ENCODE measurements at places on chromosomes 12 and 14. TPM values are rescaled to one million over a fixed set of nuclear protein-coding genes. Genes with fewer than 3 reads are reported as not detected.

- DNase-seq = no peak
These were observed 117.9 kb downstream of the CAND1 start for GRCh38 chr12:67386869-67387565.

DNA sequence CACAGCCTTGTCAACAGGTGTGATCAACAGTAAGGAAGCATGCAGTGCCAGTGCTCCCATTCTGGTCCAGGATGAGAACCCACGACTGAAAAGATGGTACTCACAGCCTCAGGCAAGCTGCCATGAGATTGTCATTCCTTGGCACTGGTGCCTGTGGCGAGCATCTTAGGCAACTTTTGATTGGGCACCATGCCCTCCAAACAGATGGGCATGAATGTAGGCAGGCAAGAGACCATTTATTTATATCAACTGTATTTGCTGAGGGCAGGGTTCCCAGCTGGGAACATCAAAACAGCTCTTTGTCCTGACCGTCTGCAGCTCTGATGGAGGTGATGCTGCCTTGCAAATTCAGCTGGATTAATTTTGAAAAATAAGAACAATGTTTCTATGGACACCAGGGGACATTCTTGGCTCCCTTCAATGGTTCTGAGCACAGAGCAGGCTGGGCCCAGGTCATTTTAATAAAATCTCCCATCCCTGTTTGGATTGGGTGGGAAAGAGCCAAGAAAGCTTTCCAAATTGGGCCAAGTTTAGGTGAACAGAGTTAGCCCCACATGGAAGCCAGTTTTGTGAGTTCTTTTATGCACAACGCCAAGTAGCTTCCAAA lies 522.5 kb downstream of the RMST start:
- DNase-seq = no peak

The ST8SIA1 gene
- 8.5 TPM for total RNA-seq

The RBP5 gene
- total RNA-seq = 7.1 TPM

GRCh38 chr12:96427269-96427729 lies 27.1 kb upstream of the CDK17 start:
- DNase-seq = no peak

DNA sequence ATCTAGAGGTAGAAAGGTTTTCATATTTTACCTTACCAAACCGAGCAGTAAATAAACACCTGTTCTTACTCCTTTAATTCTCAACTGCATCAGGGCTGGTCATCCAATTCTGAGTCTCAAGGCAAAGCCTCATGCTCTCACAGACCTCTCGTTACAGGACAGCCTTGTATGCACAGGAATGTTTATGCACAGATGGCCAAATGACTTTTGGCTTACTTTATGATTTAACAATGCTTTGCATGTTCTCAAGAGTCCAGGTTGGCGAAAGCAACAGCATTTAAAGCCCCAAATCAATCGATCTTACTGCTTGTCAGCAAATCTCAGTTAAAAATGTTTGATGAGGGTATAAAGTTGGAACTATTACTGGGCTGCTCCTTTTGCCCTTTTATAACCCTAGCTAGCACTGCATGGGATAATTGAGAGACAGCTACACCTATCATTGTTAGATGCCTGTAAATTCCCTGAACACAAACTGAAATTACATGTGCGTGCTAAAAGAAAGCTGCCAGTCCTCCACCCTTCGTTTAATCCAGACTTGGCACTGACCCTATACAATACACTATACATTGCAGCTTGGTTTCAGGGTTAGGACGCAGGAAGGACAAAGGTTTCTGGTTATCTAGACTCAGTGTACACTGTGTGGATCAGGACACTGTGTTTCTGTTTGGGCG lies 63.6 kb downstream of the TMCC3 start:
- DNase-seq = no peak

GRCh38 chr14:35747379-35747778 lies 61.7 kb downstream of the RALGAPA1 start:
- no peak for DNase-seq

The PTMS gene
- total RNA-seq = 323 TPM

The VRTN gene
- total RNA-seq = not detected

The LRTM2 gene
- not detected for total RNA-seq

GRCh38 chr12:115710104-115710564 lies 567.4 kb downstream of the MED13L start:
- no peak for DNase-seq

- no peak for DNase-seq
These were observed 83.6 kb upstream of the LHX5 start for GRCh38 chr12:113555226-113555625.

DNA sequence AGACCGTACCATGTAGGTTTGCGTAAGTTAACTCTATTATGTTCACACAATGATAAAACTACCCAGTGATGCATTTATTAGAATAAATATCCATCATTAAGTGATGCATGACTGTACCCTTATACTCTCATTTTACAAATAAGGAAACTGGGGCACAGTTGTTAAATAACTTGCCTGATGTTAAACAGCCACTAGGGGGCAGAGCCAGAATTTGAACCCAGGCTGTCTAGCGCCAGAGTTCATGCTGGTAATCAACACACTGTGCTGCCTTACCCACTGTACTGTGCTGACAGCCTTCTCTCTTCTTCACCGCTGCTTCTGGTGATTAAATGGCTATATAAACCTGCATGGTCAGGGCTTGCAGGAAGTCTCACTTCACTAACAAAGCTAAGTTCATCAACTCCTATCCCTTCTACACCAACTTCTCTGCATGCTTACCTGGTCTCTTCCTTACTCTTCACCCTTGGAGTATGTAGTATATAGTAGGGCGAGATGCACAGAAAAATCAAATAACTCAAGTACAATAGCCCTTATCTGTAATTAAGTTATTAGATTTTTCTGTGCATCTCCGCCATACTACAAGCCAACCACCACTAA lies 43.6 kb upstream of the APPL2 start:
- no peak for DNase-seq

GRCh38 chr12:1517007-1517406 lies 77.4 kb downstream of the FBXL14 start:
- no peak for DNase-seq

- no peak for DNase-seq
These were observed 38.8 kb downstream of the TMEM63C start for GRCh38 chr14:77220246-77221017.

The AHNAK2 gene
- 13.7 TPM for total RNA-seq

The CCT2 gene
- 90.8 TPM for total RNA-seq

- no peak for DNase-seq
These were observed 165.1 kb upstream of the ATP2B1 start for GRCh38 chr12:89873745-89874144.

The CISTR gene
- total RNA-seq = not detected

- no peak for DNase-seq
These were observed 123.2 kb downstream of the PELI2 start for GRCh38 chr14:56241461-56241860.

The RAD52 gene
- total RNA-seq = 13.3 TPM

DNA sequence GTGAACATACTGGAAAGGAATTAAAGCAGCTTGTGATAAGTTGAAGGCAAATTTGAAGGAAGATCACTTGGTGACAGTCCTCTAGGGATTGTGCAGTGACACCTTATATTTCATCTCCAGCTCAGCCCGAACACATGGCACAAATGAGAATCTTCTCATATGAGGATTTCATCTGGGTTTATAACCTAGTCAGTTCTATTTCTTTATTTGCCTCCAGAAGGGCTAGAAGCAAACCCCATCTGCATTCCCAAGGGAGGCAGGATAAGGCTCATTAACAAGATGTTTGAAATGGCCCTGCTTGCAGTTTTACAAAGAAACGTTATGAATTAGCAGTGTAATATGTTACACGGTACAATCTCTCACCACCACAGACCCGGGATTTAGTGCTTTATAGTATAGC lies 90.7 kb upstream of the KRR1 start:
- DNase-seq = no peak

The SAMD4A gene
- total RNA-seq = 39.1 TPM

- no peak for DNase-seq
These were observed 102.2 kb downstream of the VEZT start for GRCh38 chr12:95319694-95320331.

GRCh38 chr12:122749569-122750332 lies 2.9 kb upstream of the DENR start:
- no peak for DNase-seq

DNA sequence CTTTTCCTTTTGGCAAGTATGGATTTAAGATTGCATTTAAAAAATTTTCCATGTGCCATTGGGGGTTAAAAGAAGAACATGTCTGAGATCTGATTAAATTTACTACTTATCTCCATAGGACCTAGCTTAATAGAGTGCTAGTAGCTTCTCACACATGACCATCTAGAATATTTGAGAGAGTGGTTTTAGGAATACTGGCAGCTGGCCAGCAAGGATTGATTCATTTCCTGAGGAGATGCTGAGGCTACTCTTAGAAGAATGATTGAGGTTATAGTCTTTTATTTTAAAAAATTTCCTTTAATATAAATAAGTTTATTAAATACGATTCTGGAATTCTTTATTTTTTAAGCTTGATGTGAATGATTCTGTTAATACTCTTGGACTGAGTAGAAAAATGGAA lies 56.2 kb downstream of the MIPOL1 start:
- no peak for DNase-seq

DNA sequence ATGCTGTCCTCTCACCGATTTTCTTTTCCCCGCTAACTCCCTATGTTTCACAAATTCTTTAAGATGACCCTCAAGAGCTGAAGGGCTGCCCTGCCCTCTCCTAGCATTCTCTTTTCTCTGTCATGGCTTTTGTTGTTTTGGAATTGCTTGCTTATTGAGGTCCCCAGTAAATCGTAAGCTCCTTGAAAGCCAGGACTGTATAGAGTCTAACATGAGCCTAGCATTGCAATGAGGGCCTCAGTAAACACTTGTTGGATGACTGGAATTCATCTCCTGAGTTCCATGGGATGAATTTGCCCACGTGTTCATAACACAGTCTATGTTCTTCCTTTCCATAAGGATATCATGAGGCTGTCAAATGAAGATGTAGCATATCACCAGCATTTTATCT lies 92.2 kb downstream of the APAF1 start:
- no peak for DNase-seq

The AQP6 gene
- 0.35 TPM for total RNA-seq

The CCDC196 gene
- not detected for total RNA-seq

GRCh38 chr12:106767954-106768822 lies 6.3 kb upstream of the RIC8B start:
- DNase-seq = no peak

The KRT2 gene
- not detected for total RNA-seq

DNA sequence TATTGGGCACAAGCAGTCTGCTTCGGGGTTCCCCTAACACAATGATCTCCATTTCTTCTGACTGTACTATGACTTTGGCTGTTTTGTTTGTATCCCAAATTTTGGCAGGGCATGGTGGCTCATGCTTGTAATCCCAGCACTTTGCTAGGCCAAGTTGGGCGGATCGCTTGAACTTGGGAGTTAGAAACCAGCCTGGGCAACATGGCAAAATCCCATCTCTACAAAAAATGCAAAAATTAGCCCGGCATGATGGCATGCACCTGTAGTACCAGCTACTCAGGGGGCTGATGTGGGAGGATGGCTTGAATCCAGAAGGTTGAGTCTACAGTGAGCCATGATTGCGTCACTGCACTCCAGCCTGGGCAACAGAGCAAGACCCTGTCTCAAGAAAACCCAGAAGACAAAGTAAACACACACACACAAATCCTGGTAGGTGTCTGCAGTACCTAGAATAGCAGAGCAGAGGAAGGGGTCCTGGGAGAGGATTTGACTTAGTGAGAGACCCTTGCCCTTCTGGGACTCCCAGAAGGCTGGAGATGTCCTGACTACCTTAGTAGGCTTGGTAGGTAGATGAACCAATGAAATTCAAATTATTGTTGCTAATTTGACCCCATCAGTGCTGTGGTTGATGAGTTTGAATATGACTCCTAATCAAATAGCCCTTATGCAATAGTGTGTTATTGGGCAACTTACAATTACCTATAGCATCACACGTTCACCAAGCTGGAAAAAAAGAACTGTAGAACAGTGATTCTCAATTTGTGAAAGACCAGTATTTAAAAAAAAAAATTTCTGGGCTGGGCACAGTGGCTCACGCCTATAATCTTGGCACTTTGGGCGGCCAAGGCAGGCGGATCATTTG lies 6.8 kb upstream of the AEBP2 start:
- no peak for DNase-seq
